ENCODE measurements at places on chromosomes 2 and 18.

DNA sequence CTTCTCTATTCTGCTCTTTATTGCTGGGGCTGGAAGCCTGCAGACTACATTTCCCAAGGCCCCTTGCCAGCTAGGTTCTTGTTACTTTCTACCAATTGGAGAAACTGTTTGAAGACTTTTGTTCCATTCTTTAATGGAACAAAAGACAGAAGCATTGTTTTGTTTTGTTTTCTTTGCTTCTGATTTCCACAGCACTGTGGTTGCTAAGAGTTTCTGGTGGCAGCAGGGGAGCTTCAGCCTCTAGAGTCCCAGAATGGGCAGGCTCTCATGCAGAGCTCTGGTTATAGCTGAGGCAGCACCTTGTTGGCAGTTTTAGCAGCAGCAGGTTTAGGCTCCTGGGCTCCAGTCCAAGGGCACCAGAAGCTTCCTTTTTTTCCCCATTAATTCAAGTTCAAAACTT, 234.3 kb downstream of the ETAA1 start:
- DNase-seq: no peak

- no peak for DNase-seq
Observed at GRCh38 chr18:39415471-39415870, 1849.9 kb upstream of the CELF4 start.

- DNase-seq: no peak
Observed at GRCh38 chr2:160381425-160381951, 112.1 kb downstream of the RBMS1 start.

- no peak for DNase-seq
Observed at GRCh38 chr2:241771286-241772062, 5.1 kb upstream of the GAL3ST2 start.

- DNase-seq: no peak
Observed at GRCh38 chr2:37911296-37911873, 13.7 kb upstream of the RMDN2 start.

DNA sequence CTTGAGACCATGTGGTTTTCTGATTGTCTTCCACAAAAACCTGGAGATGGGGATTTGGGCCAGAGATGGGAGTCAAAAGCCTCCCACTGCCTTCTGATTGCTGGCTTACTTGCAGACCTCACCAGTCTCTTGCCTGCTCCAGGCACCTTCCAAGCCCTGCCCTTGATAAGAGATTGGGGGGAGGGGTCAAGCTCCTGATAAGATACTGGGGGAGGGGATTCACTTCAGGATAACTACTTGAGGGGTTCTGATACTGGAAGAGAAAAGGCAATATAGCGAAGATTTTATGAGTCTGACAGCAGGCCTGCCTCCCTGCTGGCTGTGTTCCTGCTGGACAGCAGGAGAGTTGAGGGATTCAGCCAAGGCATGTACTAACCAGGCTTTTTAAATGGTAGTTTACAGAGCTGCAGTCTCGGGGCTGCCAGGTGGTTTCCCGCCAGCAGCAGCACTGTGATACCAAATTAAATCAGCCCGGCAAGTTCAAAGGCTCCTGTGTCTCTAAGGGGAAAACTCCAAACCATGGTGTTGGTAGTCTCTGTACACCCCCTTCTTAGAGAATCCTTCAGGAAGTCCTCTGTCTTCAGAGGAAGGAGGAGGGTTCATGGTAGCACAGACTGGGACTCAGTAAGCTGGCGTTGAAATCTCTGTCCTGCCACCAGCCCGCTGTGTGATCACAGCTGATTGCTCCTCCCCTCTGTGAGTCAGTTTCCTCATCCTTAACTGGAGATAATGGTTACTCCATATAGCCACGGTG, 58.3 kb downstream of the FBXO36 start:
- no peak for DNase-seq

- DNase-seq: no peak
Observed at GRCh38 chr2:48190230-48190629, 283.9 kb upstream of the FBXO11 start.

GRCh38 chr2:20225294-20226151, 593 bp upstream of the SDC1 start:
- peak; percentile 36 for DNase-seq

DNA sequence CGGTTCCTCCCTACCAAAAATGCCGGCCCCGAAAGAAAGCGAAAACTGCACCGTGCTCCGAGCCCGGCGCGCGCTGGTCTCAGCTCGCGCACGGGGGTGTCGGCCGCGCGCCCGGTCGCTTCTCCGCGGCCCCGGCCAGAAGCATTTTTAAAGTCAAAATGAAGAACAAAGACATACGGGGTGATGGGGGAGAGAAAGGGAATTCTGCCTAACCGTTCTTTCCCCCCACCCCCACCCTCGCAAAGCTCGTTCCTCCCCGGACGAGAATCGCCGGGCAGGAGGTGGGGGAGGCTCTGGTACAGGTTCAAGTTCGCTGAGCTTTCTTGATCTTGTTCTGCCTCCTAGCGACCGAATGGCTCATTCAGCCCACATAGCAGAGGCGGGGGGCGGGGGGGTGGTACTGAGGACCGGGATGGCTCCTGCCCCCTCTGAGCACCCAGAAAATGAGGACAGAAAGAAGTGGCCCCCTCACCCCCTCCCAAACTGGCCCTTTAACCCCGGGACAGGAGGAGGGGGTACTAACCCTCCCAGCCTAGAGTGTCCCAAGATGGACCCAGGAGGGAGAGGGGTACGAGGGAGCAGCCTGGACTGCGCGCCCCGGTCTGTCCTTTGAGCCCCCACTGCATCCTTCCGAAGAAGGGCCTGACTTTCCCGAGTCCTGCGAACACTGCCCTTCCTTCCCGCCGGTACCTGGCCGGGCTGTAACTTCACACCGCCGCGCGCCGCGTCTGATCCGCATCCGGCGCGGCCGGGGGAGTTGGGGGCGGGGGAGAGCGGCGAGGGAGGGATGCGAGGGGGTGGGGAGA, 3.1 kb downstream of the BCL11A start:
- no peak for DNase-seq

GRCh38 chr18:56647071-56647470, 4.1 kb upstream of the WDR7 start:
- no peak for DNase-seq

DNA sequence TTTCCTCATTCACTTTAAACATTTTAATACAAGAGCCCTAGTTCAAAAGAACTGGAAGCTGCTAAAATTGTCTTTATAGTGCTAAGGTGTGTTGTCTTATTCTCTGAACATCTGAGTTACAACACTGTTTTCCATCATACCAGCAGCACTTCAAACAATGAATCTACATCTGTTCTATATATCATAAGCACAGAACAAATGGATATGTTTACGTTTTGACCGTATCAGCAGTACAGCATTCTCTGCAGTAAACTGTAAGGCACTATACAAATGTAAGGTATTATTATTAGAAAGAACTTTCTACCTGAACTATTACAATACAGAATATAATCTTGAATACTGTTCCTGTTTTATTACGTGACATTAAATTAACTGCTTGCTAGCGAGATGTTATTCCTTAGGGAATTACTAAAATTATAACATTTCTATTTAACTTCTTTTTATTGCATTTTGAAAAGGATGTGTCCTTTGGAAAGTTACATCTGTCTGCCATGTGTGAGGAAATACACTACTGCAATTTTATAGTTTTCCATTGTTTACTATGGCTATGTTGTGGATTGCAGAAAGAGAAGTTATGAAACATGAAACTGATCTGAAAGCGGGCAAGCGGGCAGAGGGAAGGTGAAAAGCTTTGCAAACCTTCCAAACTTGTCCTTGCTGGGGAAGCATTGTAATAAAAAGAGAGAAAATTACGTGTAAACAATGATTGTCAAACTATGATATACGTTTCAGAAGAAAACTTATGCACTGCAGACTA, 13.7 kb downstream of the NCKAP1 start:
- DNase-seq: no peak

- DNase-seq: peak; percentile 77
Observed at GRCh38 chr2:71000780-71001591, 6.3 kb upstream of the TEX261 start.

GRCh38 chr2:55590810-55591440, 26.5 kb downstream of the PPP4R3B start:
- no peak for DNase-seq

DNA sequence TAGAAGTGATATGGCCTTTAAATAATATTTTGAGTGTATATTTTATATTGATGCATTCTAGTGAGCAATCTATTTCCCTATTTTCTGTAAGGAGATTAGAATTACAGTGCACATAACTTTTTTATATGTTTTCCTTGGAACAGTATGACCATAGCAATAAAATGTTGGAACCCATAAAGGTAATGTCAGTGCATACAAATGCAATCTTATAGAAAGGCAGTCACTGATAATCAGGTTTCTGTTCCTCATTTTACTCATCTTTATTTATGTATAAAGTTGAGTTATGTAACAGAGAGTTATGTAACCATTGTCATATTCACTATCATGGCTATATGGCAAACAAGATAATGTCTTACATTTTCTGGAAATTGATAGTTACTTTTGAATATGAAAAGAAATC, 179.9 kb upstream of the NETO1 start:
- no peak for DNase-seq

DNA sequence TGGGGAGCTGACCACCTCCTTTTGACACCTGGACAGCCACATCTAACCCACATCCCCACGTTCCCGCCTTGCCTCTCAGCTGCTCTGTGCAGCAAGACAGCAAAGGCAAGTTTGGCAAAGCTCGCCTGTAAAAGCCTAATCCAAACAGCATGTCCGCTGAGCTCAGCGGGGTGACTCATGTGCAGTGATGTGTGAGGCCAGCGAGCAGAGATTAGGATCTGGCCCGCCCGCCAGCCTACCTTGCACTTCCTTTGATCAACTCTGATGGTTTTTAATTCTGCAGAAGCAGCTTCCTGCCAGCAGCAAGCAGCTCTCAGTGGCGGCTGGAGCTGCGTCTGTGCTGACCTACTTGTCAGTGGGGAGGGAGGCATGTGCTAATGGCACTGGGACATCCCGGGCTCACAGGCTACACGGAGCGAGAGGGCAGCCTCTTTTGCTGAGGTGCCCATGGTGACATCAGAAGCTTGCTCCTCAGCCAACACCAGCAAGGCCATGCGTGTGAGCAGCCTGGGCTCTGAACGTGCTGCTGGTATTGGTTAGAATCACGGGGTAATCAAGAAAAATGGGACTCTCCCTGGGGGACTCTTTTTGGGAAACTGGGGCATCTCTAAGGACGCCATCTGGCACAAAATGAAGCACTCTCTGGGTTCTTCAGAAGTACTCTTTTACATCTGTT, 36.0 kb upstream of the EML4 start:
- peak; percentile 79 for DNase-seq

DNA sequence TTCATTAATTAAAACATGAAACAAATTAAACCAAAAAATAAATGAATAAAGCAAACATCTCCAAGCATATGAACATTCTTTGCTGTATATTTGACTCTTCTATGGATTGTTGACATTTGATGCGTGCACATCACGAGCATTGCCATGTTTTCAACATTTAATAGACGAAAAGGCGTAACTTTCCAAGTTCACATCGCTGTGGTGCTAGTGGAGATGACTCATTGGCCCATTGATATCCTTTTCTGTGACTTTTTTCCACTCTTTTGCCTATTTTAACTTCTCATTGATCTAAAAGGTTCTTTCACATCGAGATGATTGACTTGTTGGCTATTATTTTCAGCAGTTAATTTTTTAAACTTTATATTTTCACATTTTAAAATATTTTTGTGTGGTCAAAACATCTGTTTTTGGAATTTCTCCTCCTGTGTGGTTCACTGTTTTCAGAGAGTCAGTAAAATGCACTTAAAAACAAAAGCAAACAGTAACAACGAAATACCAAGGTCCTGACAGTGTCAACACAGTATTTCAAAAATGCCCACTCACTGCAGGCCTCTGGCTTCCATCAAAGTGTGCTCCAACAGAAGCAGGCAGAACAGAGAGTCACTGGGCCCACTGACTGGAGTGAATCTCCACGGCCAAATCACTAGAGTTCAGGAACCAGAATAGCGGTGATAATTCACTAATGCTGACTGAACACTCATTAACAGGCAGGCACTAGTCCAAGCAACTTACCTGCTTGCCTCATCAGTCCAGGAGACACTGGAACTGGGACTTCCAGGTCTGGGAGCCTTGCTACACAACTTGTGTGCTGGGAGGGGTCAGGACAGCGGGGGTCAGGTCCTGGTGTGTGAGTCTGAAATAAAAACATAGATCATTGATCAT, 372.2 kb upstream of the SMIM21 start:
- no peak for DNase-seq

GRCh38 chr2:219344751-219345430, 12.3 kb upstream of the RESP18 start:
- DNase-seq: no peak

DNA sequence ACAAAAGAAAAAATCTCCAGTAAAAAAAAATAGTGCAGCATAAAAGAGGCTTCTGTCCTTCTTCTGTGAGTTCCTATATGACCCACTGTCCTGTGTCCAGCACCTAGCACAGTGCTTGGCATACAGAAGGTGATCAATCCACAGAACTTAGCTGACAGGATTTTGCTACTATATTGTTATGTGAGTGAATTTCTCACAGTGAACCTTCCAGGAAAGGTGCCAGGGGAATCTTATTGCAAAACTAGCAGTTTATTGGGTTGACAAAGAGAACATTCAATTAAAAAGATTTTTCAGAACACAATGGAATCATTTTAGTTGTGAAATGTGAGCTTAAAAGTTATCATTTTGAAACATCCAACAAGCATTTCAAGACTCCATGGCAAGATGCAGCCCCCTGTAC, 12.4 kb upstream of the TRIB2 start:
- no peak for DNase-seq

DNA sequence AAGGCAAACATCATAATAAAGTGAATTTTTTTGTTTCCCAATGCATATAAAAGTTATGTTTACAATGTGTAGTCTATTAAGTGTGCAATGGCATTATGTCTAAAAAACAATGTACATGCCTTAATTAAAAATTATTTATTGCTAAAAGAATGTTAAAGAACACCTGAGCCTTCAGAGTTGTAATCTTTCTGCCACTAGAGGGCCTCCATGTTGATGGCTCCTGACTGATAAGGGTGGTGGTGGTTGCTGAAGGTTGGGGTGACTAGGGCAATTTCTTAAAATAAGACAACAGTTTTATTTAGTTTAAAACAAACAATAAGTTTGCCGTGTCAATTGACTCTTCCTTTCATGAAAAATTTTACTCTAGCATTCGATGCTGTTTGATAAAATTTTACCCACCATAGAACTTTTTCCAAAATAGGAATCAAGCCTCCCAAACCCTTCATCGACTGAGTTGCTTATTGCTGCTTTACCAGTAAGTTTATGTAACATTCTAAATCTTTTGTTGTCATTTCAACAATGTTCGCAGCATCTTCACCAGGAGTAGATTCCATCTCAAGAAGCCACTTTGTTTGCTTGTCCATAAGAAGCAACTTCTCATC, 32.3 kb downstream of the MAP3K2 start:
- no peak for DNase-seq

- no peak for DNase-seq
Observed at GRCh38 chr2:200735061-200735460, 76.6 kb upstream of the BZW1 start.

DNA sequence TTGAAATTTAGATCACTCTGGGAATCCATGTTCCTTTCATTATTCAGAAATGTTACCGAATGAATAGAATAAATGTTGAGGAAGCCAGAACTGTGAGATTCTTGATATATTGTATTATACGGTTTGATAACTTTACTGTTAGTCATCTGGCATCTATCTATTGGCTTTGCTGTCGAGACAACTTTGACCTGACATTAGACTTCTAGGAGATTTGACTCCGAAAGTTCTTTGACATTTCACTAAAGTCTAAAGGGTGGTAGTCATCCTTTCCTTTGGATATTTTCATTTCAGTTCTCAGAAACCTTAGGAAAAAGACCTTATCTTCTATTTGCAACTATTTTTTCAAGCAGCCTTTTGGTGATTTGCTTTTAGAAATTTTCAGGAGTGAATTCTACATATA, 1.9 kb downstream of the BMPR2 start:
- DNase-seq: no peak

GRCh38 chr2:179106676-179107428, 56.9 kb upstream of the CCDC141 start:
- DNase-seq: no peak

Data from stimulated activated CD4-positive, alpha-beta T cell treated with anti-CD3 and anti-CD28 coated beads, Interleukin-12 subunit alpha, Interleukin-12 subunit beta, amount 100 ng/mL, for 24 hours (primary cell).